ENCODE measurements at places on chromosomes 7 and 10.

DNA sequence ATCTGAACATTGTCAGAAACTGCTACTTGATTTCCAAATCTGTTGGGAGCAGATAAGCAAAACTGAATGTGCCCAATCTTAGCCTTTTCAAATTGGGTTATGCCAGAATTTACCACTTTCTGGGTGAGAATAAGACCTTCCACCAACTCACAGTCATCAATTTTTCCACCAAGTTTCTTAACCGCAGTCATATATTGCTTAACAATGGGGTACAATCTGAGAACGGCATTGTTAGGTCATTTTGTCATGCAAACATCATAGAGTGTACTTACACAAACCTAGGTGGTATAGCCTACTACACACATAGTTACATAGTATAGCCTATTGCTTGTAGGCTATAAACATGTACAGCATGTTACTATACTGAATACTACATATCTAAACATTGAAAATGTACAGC lies 16.0 kb downstream of the MRPS33 start:
- DNase-seq, result no peak

- no peak for DNase-seq
Measured at GRCh38 chr7:101397770-101398324, 35.2 kb downstream of the COL26A1 start.

- DNase-seq, result no peak
Measured at GRCh38 chr7:87806150-87806549, 70.0 kb downstream of the SLC25A40 start.

DNA sequence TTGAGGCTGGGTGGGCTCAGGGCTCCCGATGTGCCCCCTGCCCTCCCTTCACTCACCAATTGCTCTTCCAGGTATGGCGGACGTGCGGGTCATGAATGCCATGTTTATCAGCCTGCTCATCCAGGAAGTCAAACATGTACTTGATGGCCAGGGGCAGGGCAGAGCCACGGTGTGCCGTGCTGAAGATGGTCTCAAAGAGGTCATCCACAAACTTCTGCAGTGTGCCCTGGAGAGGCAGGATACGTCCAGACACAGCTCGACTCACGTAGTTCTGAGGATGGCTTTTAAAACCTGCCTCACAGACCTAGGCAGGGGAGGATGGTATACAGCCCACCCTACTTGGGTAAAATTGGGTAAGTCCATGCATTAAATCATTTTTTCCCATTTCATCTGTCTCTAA lies 431.2 kb downstream of the PLXNA4 start:
- DNase-seq, result no peak

Measured in LHCN-M2 (cell line).